ENCODE measurements at places on chromosomes 3 and 15. TPM values are rescaled to one million over a fixed set of nuclear protein-coding genes. Genes with fewer than 3 reads are reported as not detected.

ELL3 gene
- 2.7 TPM for total RNA-seq

RCCD1 gene
- 15.0 TPM for total RNA-seq

SLC6A11 gene
- total RNA-seq: not detected

GOLGA8Q gene
- 1.8 TPM for total RNA-seq
